ENCODE measurements at places on chromosomes 4 and X.

- DNase-seq, result no peak
These were observed 658 bp downstream of the KDM6A start for GRCh38 chrX:44873415-44874276.

GRCh38 chr4:104424989-104425388 is 69.7 kb downstream of the CXXC4 start:
- DNase-seq, result no peak

DNA sequence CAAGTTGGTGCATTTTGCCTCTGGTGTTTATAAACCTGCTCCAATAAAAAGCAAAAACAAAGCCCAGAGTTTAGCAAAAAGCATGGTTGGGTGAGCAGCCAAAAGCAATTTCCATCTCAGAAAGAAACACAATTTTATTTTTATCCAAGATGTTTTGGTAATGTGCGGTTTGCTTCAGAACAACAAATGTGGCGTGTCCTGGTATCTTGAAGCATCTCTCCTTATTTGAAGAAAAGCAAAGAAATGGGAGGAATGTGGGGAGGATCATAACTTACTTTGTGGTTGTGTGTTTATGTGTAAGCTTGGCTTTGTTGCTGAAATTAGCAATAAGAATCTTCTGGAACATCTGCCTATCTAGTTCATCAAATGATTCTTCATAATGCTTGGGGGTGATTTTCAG is 88.3 kb upstream of the DDX3X start:
- no peak for DNase-seq

DNA sequence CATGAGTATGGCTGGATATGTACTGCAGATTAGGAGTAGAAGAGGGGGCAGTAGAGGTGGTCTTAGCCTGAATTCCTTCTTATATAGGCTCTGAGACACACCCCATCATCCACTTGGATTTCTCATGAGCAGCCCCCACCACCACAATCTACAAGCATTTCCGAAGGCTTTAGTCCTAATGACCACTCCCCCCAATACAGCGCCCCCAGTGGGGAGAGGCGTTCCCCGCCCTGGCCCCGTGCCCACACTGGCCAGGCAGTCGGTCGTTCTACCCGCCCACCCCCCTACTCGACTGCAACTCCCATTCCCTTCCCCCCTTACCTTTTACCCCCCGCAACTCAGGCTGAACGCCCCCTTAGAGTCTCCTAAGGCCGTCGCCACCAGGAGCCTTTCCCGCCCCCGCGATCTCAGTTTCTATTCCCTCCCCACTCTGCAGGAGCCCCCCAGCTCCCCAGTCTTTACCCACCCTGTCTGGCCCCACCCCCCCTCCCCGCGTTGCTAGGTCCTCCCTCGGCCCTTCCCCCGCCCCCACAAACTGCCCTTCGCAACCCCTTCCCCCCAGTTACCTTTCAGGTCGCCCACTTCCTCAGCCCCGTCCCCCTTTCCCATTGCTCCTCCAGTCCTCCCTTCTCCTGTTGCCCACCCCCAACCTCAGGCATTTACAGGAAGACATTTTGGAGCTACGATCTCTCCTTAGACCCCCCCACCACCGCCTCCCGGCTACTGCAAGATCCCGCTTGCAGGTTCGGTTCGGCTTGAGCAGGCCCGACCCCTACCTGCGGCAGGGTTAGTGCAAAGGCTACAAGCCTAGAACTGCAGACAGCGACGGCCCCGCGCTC is 468 bp downstream of the ZMYM3 start:
- DNase-seq, result peak; percentile 45

DNA sequence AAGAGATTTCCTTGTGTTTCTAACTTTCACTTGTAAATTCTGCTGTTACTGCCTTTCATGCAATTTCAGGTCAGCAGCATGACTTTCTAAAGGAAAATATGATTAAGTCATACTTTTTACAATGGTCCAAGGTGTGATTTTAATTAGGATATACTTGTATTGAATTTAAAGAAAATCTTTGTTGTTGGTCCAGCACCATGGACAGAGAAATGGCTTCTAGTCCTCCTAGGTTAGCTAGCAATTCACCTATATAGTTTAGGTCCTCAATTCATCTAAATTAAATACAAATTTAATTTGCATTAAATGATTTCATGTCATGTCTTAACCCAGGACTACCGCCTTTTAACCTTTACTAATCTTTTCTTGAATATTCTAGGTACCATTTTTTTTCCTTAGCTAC is 304.9 kb upstream of the RPS6KA3 start:
- DNase-seq, result no peak

DNA sequence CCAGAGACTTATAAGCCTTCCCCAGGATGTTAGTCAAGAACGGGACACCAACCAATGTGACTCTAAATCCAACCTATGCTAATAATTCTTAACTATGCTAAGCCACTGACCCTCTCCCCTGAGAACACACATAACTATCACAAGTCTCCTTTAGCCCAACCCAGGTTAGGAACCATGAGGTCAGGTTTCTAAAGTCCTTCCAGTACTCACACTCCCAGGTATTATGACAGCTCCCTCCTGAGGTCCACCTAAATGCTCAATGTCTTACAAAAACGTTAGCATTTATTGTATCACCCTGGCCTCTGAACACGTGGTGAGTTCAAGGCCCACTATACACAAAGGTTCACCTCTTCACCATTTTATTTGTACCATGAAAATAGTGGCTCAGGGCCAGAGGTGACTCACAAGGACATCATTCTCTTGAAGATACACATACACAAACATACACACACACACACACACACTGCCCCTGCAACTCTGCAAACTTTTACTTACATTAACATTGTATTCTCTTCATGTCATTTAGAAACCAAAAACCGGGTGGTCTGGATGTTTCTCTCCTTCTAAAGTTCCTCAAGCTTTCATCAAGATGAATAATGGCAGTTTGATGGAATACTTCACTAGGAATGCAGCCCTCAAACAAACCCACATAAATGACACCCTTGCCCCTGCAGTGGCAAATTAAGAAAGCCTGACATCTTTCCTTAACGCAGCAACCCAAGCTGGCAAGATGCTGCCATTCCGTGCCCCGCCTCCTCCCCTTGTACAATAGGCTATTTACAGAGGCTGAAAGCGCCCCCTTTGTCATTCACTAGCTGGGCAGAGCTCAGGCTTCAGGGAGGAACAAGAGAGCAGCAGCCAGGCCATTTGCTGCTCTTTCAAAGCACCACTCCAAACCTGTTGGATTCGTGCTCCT is 17.7 kb downstream of the ACSL1 start:
- no peak for DNase-seq

DNA sequence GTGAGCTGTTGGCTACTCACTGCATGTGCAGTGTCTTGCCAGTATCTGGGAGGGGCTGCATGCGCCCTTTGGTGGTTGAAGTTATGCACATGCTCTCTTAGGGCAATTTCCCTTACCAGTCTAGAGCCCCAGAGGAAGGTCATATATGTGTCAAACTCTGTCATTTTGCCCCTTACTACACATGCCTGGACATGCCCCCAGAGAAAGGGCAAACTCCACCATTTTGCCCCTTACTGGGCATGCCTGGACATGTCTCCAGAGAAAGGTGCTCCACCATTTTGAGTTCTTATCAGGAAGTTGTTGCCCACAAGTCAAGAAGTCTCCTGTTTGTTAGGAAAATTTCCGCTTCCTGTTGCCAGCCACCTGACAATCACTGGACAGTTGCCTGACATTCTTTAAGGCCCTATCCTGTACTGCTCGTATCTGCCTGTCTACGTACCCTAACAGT is 56.4 kb upstream of the PLAC8 start:
- no peak for DNase-seq

- peak; percentile 20 for DNase-seq
These were observed 55.7 kb downstream of the PHOX2B start for GRCh38 chr4:41692717-41693345.

DNA sequence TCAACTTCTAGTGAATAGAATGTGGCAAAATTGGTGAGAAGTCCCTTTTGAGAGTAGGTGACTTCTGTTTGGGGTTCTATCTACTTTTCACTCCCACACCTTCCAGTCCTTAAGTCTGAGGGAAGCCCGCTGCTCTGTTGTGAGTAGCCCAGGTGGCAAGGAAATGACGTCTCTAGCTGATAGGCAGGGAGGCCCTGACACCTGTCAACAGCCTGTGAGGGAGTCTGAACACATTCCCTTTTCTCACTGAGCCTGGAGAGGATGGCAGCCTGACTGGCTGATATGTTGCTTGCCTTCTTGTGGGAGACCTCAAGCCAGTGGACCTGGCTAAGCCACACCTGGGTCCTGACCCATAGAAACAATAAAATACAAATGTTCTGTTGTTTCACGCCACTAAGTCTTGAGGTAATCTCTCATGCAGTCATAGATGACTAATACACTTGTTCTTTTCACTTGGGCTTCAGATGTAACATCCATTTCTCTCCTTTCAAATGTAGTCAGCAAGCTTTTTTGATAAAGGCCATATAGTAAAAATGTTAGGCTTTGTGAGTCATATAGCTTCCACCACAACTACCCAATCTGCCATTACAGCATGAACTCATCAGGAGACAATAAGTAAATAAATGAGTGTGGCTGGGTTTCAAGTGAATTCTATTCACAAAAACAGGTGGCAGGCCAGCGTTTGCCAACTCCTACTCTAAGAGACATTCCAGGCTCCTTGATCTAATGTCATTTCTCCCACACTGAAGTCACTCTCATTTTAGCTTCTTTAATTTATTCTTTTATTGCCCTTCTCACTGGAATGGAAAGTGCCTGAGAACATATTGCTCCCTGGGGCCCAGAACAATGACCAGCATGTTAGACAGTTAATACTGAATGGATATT is 265.1 kb upstream of the MAD2L1 start:
- DNase-seq, result no peak

GRCh38 chr4:158410272-158410671 is 111.4 kb upstream of the RXFP1 start:
- DNase-seq, result no peak

DNA sequence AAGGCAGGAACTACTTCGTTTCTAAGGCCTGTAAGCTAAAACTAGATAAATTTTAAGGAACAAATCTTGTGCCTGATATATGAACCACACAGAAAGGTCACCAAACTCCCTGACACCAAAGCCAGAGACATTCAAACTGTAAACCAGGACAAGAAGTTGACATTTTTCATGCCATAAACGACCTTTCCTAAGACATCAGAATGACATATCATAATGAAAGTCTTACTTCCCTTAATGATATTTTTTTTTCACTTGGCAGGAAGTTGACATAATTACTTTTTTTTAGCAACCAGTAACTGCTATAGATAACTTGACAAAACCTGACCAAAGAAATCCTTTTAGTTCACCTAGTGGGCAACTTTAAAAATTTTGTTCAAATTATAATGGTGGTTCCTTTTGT is 231.5 kb upstream of the AGTR2 start:
- no peak for DNase-seq

- no peak for DNase-seq
These were observed 27.2 kb downstream of the NOP14 start for GRCh38 chr4:2935762-2936743.

DNA sequence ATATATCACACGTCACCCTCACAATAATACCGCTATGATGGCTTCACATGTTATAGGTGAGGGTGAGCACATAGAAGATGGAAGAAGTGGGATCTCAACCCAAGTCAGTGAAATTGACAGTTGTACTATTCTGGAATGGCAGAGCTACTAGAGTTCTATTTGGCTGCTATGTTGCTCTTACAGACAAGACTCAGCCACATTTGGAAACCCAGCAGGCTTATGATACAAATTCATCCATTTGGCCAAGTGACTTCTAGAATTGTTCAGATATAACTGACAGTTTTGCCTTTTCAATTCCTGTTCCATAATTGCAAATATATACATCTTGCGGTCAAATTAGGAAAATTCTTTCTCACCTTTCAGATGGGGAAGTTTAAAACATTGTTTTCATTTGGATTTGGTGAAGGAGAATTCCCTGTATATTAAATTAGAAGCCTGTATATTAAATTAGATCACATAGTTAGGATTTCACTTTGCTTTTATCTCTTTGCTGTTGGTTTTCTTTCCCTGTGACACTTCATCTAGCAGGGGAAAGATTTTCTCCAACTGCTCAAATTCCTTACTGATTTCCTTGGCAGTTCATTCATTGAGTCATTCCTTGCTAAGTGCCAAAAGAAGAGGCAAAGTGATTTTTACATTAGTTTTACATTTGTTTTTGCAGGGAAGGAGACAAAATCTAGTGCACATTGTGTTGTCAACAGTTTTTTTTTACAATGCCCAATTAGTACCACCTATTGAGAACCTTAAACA is 120.6 kb upstream of the TBC1D9 start:
- no peak for DNase-seq

DNA sequence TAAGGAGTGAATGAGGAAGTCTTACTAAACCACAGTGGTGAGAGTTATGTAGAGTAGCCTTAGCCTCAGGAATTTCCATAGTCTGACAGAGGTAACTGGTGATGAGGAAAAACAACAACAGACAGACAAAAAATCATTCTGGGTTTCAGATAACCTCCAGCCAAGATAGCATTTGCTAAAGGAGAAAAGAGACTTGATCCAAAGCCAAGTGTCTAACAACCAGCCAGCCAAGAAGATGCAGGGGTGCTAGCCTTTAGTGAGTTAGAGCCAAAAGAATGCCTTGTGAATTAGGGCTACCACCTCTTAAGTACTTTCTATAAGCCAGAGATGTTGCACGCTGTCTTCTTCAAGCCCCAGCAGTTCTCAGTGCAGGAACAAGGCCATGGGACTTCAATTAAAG is 478.0 kb upstream of the CPEB2 start:
- no peak for DNase-seq
